ENCODE measurements at places on chromosomes 3 and 15.

GRCh38 chr3:49900491-49901153 lies 3.1 kb downstream of the MST1R start:
- peak; percentile 98 for DNase-seq

- peak; percentile 14 for DNase-seq
Measured at GRCh38 chr3:138230525-138230924, 43.4 kb downstream of the ARMC8 start.

GRCh38 chr3:56342475-56342874 lies 125.8 kb downstream of the ERC2 start:
- DNase-seq, result peak; percentile 39

GRCh38 chr3:123936400-123936799 lies 24.6 kb downstream of the CCDC14 start:
- DNase-seq, result no peak

GRCh38 chr15:51004103-51004551 lies 90.6 kb downstream of the TNFAIP8L3 start:
- DNase-seq, result peak; percentile 98

DNA sequence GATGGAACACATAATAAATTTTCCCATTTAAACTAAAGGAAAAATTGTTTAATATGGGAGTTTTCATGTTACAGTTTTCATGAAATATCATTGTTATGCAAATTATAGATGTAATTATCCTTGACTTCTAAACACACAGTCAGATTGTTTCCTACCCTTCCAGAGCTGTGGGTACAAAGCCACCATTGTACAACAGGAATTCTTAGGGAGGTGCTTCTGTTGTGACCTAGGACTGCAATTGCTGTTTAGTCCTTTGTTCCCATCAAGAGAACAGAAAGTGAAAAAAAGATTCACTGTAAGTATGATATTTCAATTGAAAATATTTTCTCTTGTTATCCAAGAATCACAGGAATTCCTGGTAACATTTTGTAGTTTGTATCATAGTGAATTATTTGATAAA lies 455.3 kb upstream of the NAALADL2 start:
- no peak for DNase-seq

DNA sequence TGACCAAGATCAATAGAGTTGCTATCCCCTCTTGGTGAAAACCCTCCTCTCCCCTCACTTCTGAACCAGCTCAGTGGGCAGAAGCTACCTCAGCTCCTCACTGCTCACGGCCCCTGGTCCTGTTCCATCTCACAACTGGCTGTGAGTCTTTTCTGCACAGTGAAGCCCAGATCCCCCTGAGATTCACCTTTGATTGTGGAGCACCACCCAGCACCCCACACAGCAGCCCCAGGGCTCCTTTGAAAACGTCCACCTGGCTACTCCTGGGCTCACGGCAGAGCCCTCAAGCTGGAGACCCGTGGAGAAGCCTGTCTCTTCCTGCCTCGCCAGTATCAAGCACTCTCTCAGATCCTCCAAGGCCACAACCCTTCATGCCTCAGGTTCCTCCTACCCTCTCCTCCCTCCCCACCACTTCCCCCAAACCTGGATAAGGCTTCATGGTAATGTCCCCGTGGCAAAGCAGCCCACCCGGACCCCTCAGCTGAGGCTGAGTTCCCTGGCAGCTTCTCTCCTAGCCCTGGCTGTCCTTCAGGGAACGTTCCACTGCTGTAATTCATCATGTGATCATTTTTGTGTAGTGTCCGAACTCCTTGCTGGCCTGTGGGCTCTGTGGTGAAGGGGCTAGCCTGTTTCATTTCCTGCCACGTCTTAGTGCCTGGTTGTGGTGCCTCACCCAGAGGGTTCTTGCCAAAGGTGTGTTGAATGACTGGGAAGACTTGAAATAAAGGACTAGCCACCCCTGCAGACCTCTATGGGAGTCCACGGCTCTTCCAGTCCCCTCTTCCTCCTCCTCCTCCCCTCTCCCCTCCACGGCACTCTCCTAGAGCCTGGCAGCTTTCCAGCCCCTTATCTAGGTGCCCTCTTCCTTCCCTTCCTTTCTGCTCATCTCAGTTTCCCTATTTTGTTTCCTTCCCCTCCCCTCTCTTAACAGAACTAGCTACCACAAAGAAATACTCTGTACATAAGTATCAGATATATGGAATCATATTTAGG lies 44.5 kb downstream of the KY start:
- DNase-seq, result no peak

GRCh38 chr3:194079702-194080172 lies 56.2 kb upstream of the HES1 start:
- DNase-seq, result no peak

DNA sequence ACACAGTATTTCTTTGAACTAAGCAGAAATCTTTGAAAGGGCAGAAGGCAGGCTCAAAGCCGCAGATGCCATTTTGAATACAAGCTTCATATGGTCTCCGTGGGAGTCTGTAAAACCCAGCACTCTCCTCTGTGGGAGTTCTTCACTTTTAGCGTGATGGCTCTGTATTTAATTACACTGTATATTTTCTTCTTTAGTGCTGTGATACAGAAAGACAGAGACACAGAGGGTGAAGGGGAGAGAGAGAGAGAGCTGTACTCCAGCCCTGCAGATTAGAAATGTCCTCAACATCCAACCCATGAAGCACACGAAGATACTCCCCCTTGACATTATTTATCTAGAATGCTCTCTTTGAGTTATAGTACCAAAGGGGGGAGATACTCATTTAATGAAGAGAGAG lies 752.6 kb upstream of the NR2F2 start:
- DNase-seq, result no peak

DNA sequence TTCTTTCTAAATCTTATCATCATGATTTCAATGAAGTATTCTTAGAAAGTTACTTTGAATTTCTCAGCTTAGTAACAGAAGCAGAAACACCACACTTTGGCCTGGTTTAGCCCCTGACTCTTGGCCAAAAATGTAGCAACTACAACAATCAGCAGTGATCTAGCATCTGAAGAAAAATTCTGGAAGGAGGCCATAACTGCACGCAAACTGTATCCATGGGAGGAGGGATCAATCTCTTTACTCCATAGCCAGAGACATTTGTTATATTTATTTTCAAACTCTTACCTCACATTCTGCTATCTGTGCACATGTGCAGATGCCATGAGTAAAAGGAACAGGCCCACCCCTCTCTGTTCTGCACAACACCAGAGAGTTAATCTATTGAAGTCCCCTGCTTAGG lies 251.0 kb upstream of the P2RY1 start:
- DNase-seq, result no peak

- DNase-seq, result no peak
Measured at GRCh38 chr3:41103200-41103599, 96.1 kb upstream of the CTNNB1 start.

- no peak for DNase-seq
Measured at GRCh38 chr3:61073566-61074165, 177.6 kb downstream of the FHIT start.

DNA sequence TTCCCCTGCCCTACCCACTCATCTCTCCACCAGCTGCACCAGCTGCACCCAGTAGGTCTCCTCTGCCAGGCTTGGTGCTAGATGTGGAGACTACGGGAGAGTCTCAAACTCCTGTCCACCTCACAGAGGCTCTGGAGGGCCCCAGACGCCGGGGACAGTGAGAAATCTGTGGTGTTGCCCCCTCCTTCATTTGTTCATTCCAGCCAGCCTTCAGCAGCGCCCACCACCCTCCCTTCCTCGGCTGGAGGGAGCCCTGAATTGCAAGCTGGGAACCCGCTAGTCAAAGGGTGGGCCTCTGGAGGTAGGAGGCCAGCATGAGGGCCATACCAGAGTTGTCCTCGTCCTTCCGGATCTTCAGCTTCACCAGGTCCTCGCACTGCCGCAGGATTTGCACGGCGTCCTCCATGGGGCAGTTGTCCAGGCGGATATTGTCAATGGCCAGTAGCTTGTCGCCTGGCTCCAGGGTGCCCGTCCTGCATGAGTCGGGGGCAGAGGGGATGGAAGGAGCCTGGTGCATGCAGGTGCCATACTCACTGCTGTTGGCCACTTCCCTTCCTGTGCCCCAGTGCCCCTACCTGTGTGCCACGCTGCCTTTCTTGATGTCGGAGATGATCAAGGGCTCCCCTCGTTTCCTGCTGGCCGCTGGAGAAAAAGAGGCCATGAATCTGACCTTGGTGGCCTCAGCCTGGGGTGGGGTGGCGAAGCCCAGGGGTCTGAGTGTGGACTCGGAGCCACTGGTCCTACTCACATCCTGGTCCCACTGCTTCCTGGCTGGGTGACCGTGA lies 29.1 kb downstream of the GRIP2 start:
- no peak for DNase-seq

GRCh38 chr3:40019376-40019775 lies 210.0 kb downstream of the MYRIP start:
- no peak for DNase-seq

GRCh38 chr3:169627073-169627472 lies 36.4 kb downstream of the MECOM start:
- DNase-seq, result no peak

GRCh38 chr3:157103280-157103679 lies 56.7 kb downstream of the CCNL1 start:
- DNase-seq, result no peak

GRCh38 chr15:67136802-67137201 lies 71.4 kb downstream of the SMAD3 start:
- no peak for DNase-seq

GRCh38 chr15:43516801-43517353 lies 531 bp upstream of the MAP1A start:
- no peak for DNase-seq

DNA sequence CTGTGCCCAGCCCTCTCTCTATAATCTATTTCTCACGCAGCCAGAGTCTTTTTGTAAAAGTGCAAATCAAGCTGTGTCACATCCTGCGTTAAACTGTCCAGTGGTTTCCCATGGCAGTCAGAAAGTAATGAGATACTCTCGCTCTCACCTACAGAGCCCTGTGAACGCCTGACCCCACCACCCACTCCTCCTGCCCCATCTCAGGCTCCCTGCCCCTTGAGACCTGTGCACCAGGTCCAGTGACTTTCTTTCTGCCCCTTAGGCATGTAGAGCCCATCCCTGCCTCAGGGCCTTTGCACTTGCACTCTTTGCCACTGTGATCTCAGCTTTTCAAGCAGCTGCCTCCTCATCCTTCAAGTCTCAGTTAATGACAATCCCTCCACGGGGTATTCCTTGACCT lies 58.3 kb upstream of the RASGRP1 start:
- DNase-seq, result no peak

- no peak for DNase-seq
Measured at GRCh38 chr3:27387625-27388024, 18.4 kb upstream of the NEK10 start.

GRCh38 chr3:16449369-16449768 lies 64.1 kb downstream of the RFTN1 start:
- DNase-seq, result no peak

DNA sequence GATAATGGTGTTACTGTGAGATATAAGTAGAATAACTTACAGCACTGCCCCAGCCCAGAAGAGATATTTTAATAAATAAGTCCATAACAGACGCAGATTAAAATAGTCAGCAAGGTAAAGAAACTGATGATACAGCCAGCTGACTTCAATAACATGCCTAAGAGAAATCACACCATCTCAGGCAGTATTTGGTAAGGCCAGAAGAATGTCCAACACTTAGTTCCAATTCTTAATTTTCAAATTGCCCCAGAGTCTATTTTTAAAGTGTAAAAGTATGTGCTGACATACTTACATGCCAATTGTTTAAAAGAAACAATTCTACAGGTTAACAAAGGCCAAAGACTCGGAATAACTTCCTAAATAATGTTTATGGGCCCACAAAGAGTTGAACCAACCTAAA lies 1.6 kb downstream of the GNB4 start:
- DNase-seq, result no peak

DNA sequence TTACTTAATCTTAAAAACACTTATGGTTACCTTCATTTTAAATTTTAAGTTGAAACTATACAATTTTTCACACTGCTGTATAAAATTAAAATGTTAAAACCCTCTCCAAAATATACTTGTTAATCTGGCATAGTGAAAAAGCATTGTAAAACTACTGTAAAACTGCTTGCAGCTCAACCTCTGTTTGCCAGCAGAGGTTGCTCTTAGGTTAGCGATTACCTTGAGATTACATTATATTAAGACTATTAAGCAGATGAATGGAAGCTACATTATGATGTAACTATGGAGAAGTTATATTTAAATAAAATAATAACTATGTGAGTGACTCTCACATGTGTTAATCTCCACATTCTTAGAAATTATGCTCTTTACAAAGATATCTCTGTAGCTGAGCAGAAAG lies 143.6 kb upstream of the SLITRK3 start:
- DNase-seq, result peak; percentile 42

DNA sequence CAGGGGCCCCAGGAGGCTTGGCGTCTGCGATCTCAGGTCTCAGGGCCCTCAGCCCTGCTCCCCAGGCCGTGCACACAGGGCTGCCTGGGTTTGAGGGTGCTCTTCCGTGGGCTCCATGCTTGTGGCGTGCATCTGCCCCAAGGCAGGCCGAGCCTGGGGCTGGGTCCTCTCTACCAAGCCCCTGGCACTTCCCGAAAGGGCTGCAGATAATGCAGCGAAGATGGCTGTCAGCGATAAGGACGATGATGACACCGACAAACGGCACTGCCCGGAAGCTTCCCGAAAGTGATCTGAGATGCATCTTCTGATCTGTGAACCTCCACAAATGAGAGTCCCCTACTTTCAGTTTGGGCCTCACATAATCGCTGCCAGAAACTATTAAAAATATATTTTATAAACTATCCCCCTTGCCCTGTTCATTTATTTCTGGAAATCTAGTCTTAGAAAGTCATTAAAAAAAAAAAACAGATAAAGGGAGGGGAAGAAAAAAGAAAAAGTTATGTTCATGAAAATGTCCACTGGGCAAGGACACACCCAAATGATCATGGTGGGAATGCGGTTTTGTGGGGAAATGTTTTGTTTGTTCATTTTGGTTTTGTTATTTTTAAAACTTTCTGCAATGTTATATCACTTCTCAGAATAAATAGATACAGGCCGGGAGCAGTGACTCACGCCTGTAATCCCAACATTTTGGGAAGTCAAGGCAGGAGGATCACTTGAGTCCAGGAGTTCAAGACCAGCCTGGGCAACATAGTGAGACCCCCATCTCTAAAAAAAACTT lies 51.5 kb downstream of the RPN1 start:
- DNase-seq, result no peak

DNA sequence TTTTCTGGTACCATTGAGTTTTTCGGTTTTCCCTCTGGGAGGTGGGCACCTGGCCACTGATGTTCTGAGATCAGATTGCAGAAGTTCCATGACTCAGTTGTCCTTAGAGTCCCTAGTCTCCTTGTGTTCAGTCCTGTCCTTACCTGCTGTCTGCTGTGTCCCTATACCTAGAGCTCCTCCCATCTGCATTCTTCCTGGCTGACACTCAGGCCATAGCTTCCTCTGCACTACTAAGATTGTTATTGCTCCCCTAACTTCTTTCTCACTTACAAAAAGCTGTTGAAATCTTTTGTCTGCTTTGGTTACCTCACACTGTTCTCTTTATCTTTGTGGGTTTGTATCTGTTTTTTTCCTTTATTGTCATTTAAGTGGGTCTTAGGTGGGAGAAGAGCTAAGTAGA lies 13.2 kb downstream of the USP3 start:
- DNase-seq, result peak; percentile 74

DNA sequence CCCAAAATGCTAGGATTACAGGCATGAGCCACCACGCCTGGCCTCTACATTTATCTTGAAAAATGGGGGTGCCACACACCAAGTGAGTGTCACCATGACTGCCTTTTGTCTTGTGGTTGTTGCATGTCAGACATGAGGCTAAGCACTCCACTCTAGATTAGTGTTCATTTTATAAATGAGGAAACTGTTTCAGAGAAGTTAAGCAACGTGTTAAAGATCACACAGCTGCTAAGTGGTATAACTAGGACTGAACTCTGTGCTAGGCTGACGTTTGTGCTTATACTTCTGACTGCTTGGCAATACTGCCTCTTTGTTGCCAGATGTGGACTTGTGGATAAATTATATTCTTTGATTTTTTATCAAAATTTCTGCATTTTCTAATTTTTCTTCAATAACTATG lies 50.8 kb upstream of the SMAD6 start:
- no peak for DNase-seq
